ENCODE measurements at places on chromosomes 16 and 17.

- peak overlapping the region; percentile 99 for H3K27ac ChIP-seq
- H3K27me3 ChIP-seq: no peaks in the 10 kb centered on the region
- peak overlapping the region; percentile 85 for H3K4me3 ChIP-seq
- H3K36me3 ChIP-seq: peaks cover 20% of the 10 kb centered on the region
Observed at GRCh38 chr17:78174346-78174869, 6.0 kb downstream of the SYNGR2 start.

DNA sequence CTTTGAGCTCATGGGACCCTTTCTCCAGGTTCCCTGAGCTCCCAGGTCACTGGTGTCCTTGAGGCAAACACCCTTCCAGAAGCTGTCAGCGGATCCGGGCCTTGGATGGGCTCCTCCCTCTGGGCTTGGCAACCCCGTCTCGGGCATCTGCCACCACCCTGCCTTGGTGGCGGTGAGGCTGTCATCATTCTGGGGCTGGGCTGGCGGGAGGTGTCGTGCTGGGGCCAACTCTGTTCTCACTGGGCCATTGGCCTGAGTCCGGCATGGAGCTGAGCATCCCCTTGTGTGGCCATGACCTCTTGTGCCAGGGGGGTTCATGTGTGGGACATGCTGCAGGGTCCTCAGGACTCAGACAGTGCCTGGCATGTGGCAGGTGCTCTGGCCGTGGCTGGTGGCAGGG, 197.6 kb downstream of the LAT start:
- H3K4me3 ChIP-seq: no peak overlapping the region
- no peak for DNase-seq
- no peaks in the 10 kb centered on the region for H3K36me3 ChIP-seq
- no peak overlapping the region for H3K27ac ChIP-seq
- peaks cover 7% of the 10 kb centered on the region for H3K4me1 ChIP-seq

GRCh38 chr17:3035256-3035967, 28.0 kb downstream of the OR1D5 start:
- DNase-seq: no peak
- H3K36me3 ChIP-seq: peaks cover 8% of the 10 kb centered on the region
- no peak overlapping the region for H3K4me3 ChIP-seq
- peaks cover 9% of the 10 kb centered on the region for H3K27me3 ChIP-seq
- no peak overlapping the region for H3K27ac ChIP-seq

DNA sequence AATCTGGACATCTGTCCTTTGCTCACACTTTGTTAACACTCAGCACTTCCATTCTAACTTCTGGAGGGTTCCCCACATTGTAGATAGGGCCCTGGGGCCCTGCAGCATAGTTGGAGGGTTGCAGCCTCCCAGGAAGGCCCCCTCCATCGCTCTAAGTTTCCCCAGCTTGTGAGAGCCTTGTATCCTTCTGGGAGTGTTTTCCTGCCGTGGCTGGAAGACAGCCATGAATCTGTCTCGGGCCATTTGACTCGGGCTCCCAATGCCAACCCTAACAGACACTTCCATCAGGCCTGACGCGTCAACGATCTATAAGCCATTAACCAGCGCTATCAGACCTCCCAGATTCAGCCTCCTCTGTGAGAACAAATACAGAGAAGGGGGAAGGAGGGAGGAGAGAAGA, 263.7 kb upstream of the RPL38 start:
- DNase-seq: no peak
- no peak overlapping the region for H3K4me3 ChIP-seq

DNA sequence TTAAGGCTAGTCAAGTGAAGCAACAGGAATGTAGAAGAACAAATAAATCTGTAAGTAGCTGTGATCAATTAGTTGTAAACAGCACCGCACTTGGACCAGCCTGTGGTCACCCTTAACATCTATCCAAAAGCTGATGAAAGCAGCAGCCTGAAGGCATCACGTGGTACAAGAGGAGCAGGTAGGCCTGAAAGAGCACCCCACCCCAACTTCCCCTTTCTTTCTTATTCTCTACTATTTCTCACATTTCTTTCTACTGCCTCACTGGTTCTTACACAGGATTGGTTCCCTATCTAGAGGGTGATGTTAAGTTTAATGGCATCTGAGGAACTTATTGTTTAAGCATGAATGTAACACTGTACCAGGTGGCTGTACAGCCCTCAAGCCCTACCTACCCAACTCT, 42.6 kb upstream of the CLEC18B start:
- peak; percentile 13 for DNase-seq
- peak overlapping the region; percentile 45 for H3K27ac ChIP-seq
- no peaks in the 10 kb centered on the region for H3K27me3 ChIP-seq
- H3K4me3 ChIP-seq: no peak overlapping the region

GRCh38 chr17:45408611-45409421, 23.9 kb downstream of the ARHGAP27 start:
- H3K4me3 ChIP-seq: peak overlapping the region; percentile 99
- no peaks in the 10 kb centered on the region for H3K27me3 ChIP-seq
- no peak for DNase-seq
- H3K36me3 ChIP-seq: peaks cover 7% of the 10 kb centered on the region
- peaks cover 47% of the 10 kb centered on the region for H3K4me1 ChIP-seq
- H3K27ac ChIP-seq: peak overlapping the region; percentile 72

DNA sequence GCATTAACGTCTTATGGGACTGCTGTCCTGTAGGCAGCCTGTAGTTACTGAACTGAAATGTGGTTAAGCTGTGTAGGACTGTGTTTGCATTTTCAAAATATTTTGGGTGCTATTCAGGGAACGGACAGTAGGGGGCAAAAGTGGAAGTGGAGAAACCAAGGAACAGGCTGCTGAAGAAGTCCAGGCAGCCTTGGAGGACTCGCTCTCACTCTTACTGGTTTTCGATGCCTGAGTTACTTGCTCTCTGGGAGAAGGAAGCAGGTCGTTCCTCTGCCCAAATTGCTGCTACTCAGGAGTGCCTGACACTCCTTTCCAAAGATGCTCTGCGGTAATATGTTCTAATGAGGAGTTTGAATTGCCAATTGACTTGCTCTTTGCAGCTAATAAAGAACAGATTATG, 64.5 kb upstream of the RBFOX1 start:
- H3K27me3 ChIP-seq: no peaks in the 10 kb centered on the region
- no peak overlapping the region for H3K27ac ChIP-seq
- no peaks in the 10 kb centered on the region for H3K4me1 ChIP-seq

- DNase-seq: no peak
- peaks cover 24% of the 10 kb centered on the region for H3K4me1 ChIP-seq
- peak overlapping the region; percentile 70 for H3K4me3 ChIP-seq
- H3K36me3 ChIP-seq: peaks cover 2% of the 10 kb centered on the region
- peaks cover 23% of the 10 kb centered on the region for H3K27me3 ChIP-seq
Observed at GRCh38 chr17:61408151-61409041, 8.8 kb downstream of the TBX2 start.
